ENCODE measurements at places on chromosomes 13 and 19. TPM values are rescaled to one million over a fixed set of nuclear protein-coding genes. Genes with fewer than 3 reads are reported as not detected.

DNA sequence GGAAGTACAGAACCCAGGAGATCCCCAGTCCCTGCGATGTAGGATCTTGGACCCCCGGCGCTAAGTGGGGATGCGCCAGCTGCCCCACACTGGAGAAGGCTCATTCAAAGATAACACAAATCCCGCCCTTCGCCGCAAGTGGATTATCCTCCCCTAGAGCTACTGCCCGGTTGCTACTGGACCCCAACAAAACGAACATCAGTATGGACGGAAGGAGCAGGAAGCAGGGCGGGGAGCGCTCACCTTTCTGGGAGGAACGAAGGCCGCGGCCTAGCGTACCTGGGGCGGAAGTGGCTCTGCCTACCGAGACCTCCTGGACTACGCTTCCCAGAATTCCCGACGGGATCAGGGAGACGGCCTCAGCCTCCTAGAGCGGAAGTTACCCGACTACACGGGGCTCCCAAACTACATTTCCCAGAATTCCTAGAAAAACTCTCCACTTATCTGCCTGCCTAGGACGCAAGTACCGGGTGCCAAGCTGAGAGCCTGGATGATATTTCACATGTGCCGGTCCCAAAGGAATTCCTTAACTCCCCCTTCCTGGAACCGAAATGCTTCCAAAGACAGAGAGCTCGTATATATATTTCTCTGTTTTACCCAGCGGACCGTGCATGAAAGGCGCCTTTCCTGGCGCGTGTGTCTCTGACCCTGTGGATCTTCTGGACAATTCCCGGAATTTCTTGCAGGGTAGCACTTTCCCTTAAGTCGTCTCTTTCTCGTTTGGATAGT lies at the start of gene ZNF112:
Gene ZNF112, minus strand, starts transcription at position 298 of the 729 bp plus-strand sequence. CDS start 16,141 bp downstream, outside the sequence.
- DNase-seq = peak; percentile 94

GRCh38 chr13:39108783-39109182 lies 70.5 kb downstream of the NHLRC3 start:
- DNase-seq = no peak

DNA sequence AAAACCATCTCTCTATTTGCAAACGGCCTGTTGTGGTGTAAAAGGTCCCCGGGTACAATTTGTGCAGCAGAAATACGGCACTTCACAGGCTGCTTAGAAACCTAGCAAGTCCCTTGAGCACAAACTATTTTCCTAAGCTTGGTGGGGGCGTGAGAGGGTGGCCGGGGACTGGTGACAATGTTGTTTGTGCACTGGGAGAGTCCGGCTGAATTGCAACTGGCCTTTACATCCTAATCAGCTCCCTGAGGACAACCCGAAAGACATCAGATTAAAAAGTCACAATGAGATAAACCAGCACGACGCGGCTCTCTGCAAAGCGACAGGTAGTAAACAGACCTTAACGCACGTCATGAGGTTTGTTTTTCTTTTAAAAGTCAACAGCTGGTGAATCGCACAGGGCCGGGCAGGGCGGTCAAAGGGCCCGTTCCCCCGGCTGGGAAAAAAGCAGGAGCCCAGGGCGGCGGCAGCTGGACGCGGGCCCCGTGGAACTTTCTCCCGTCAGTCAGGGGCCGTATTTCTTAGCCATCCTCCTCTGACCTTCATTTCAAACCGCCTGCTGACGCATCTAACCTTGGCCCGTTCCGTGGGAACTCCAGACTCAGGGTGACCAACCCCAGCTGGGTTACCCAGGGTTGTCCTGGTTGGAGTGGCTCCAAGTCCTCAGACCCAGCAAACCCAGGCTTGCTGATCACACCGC lies 112.3 kb downstream of the GADD45B start:
- DNase-seq = peak; percentile 23

DNA sequence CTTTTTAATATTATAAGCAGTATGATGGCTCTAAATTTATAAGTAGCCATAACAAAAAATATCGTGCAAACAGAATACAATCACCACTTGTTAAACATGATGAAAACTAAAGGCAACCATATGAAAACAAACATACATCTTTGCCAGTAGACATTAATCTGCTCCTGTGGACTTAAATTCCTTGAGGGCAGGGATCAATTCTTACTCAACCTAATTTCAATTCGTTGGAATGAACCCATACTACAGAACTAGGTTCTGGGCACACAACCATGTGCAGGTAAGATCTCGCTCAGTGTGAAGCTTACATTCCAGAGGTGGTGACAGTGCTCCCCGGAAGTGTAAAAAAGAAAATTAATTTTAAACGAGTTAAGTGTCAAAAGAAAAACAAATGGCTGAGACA lies 13.4 kb downstream of the TBC1D4 start:
- no peak for DNase-seq

COG3 gene
- total RNA-seq = 26.2 TPM

NOTCH3 gene
- 17.1 TPM for total RNA-seq

EDDM13 gene
- total RNA-seq = not detected

GRIK5 gene
- 19.4 TPM for total RNA-seq

Measured in neural progenitor cell (in vitro differentiated cells).